ENCODE measurements at places on chromosomes 6 and 20.

- peak; percentile 80 for DNase-seq
These were observed 11.5 kb upstream of the DSTN start for GRCh38 chr20:17558154-17558940.

DNA sequence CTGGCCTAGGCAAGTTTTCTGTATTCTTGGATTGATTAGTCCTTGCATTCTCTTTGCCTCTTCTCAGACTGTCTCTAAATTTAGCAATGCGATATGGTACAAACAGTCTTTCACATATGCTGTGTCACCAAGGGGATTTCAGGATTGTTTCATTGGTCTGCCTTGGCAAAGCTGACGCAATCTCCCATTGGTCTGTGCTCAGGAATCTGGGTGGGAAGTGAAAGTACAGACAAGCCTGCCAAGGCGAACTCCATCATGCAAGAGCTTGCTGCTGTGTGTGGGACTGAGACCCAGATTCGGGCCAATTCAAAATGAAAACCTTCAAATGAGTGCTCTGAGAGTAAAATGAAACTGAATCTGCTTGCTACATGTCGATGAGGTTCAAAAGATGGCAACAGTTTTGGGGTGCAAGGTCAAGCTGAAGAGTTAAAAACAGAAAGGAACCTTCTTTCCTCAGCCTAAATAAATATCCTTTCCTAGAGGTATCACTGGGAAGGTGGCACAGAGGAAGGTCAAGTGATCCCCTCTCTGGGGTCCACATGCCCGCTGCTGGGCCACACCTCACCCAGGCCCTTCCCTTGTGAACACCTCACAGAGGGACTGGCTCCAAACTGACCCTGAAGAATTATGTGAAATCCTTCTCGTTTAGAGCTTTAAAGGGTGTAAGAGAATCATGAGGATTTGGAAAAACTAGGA, 198.8 kb upstream of the PREP start:
- no peak for DNase-seq

DNA sequence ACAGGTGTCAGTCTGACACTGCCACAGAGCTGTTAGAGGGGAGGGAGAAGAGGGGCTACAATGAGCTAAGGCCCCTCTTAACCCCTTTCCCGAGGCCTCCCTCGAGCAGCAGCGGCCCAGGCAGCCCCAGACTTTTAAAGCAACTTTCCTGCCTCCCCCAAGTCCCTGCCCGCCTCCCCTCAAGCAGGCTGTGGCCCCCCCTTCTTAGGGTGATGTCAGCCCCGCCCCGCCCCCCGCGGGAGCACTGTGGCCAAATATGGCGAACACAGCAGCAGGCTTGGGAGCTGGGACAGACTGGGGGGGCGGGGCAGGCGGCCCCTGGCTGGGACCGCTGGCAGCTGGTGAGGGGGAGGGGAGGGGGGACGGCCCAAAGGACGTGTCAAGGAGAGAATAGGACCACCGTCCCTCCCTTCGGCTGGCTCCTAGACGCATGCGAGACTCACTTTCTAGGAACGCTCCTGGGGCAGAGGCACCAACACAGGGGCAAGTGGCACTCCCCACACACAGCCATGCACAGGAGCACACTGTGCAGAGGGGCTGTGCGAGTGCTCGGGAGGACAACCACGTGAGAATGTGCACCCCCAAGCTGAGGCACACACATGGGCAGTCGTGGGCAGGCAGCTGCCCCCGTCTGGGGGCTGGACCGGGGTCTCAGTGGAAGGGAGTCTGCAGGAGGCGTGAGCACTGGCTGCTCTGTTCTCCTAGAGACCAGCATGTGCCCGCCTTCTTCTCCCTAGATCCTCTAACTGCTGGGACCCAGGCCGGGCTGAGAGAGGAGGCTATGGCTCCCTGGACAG, 6.7 kb downstream of the TEAD3 start:
- no peak for DNase-seq

DNA sequence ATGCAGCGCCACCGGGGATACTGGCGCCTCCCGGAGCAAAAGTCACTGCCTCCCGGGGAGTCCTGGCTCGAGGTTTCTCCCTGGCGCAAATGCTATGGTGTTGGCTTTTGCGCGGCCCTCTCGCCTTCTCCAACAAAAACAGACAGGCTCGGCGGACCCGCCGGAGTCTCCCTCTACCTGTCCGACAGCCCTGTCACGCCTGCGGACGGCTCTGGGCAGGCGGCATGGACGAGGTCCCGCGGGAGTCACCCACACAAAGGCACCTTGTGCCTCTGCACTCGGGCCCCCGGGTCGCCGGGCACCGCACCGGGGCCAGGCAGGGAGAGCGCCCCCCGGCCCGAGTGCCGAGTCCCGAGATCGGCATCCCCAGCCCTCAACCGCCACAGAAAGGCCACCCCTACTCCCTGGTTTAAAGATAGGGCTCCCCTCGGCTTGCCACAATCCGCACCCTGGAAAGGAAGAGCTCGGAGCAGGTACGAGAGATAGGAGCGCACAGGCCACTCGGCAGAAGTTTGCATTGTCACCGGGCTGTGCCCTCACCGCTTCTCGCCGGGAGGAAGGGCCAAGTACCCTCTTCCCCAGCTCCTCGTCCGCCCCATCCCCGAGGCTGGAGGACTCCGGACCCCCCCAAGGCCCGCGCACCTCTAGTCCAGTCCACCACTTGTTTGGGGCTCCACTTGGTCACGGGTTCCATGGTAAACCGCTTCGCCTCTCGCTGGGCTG, 903 bp downstream of the CNKSR3 start:
- no peak for DNase-seq

DNA sequence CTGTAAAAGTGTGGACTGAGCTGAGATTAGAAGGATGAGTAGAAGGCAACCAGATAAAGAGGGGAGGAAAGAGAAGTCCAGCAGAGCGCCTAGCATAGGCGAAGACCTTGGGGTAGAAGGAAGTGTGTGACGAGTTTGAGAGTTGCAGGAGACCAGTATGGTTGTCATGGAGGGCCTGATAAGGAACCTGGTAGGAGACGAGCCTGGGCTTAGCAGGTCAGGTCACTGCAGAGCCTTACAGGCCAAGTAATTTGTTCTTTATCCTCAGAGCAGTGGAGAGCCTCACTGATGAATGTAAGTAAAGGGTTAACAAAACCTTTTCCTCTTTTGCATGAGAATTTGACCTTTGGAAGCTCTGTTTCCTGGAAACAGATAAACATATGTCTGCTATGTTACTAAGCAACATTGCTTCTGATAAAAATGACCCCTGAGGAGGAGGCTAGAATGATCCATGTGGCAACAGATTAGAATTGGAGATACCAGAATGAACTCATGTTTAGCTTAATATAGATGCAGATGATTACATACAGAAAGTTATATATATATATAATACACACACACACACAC, 2.9 kb upstream of the TMEM74B start:
- DNase-seq = no peak

DNA sequence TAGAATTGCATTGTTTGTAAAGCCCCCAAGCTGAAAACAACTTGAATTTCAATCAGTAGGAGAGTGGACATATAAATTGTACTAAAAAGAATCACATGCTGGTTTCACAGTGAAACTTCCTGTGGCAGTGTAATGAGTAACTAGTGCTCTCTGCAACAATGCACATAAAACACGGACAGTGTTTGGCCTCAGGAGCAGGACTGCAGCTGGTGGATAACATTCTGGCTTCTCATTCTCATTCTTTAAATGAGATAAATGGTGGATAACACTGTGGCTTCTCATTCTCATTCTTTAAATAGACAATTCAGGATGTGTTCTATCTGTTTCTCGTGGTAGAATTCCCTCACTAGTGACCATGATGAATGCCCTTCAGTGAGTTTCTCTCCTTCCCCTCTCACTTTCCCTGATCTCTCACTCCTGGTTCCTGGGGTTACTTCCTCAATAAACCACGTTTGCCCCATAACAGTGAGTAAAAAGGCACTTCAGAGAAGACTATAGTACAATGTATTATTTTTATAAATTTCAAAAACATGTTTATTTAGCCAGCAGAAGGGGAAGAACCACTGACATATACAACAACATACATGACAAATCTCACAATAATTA, 59.9 kb downstream of the SLC22A2 start:
- DNase-seq = no peak

GRCh38 chr6:169092375-169092774, 161.3 kb downstream of the THBS2 start:
- DNase-seq = no peak

DNA sequence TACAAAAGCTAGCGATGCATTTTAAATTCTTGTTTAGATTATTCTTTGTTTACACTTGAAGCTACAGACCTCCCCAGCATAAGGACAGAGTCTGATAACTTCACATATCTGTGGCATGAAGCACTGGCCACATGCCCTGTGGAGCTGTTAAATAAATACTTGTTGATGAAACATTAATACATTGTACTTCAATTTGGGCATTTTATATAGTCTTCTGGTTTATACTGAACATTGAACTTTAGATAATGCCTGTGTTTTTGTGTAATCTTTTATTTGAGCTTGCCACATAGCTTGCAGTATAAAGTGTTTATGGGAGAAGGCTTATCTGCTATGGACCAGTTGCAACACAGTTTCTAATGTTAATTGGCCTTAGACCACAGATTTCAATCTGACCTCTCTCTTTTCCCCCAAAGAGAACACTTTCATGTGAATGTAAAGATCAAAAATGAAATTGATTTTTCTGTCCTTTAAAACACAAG, 48.2 kb downstream of the FRK start:
- no peak for DNase-seq

GRCh38 chr20:21303872-21304586, 898 bp downstream of the XRN2 start:
- no peak for DNase-seq

GRCh38 chr6:41302638-41303037, 16.2 kb upstream of the TREM1 start:
- DNase-seq = no peak

GRCh38 chr6:94270091-94270948, 851.0 kb upstream of the EPHA7 start:
- no peak for DNase-seq

DNA sequence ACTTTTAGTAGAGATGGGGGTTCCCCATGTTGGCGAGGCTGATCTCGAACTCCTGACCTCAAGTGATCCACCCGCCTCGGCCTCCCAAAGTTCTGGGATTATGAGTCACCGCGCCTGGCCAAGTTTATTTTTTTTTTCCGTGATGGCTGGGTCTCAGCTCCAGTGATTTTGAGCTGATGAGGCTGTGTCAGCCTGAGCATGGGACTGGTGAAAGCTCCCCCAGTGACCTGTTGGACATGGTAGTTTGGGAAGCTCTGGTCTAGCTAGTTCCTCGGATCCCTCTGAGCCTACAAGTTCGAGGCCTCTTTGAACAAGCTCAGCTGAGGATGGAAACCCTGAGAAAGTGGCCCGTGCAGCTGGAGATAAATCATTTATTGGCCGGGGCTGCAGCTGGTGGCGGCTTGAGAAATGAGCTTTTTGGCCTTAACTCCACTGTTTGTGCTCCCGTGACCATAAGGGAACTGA, 126.8 kb downstream of the SNX5 start:
- no peak for DNase-seq

DNA sequence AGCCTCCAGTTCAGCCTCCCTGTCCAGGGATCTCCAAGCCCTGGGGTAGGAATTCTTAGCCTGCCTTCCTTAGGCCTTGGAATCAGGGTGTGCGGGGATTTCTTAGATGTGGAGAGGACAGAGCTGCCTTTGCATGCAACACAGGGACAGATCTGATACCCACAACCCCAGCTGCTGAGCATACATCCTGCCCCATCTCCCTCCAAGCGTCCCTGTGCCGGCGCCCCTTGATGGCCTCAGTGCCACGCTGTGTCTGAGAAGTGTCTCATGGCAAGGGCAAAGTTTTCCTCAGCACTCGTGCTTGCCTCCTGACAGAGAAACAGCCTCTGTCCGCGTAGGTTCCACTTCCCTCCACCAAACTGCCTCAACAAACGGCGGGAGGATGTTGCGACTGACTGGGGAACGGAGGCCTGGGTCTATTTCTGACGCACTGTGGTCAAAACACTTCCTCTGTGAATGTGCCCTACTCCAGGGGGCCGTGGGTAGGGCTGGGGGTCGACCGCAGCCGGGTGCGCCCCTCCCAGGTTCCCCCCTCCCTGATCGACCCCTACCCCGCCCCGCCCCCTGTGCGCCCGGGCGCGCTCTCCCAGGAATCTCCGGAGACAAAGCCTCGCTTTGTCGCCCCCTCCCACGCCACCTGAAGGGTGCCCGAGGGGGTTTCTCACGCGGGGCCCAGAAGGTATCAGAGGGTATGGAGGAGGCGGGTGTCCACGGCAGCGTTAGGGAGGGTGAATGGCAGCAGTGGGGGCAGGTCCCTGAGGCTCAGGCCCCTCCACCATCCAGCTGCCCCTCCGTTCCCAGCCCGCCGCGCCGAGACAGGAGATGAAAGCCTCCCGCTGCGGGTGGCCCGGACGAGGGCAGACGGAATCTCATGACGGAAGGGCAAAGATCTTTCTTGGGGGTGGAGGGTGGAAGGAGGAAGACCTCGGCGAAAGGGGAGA, 806 bp downstream of the MICAL1 start:
- DNase-seq = no peak

GRCh38 chr6:82783587-82784236, 281.9 kb downstream of the UBE3D start:
- no peak for DNase-seq

DNA sequence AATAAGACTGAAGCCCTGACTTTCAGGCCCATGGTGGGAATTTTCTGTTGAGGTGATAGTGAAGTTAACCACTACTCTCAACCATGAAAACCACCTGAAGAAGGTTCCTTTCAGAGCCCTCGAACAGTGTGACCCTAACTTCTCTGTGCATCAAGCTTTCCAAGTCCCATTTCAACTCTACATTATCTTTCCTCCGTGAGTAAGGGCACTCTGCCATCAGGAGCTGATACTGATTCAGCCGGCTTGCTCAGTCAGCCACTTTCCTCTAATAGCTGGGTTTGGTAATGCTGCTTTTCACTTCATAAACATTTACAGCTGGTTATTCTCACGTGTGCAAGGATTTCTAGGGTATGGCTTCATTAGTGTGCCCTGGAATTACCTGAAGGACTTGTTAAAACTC, 10.7 kb upstream of the SLA2 start:
- DNase-seq = no peak

DNA sequence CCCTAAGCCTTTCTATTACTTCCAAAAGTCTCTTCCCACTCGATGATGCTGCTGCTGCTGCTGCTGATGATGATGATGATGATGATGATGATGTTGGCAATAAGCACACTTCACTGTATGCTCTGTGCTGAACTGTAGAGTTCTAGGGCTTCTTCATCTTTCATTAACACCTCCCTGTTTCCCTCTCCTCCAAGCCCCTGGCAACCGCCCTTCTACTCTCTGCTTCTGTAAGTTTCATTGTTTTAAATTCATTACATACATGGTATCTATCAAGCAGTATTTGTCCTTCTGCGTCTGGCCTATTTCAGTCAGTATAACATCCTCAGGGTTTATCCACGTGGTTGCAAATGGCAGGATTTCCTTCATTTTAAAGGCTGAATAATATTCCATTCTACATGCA, 100.2 kb downstream of the THBS2 start:
- no peak for DNase-seq

Data from HFF-Myc (cell line).